ENCODE measurements at places on chromosomes 2 and 18.

DNA sequence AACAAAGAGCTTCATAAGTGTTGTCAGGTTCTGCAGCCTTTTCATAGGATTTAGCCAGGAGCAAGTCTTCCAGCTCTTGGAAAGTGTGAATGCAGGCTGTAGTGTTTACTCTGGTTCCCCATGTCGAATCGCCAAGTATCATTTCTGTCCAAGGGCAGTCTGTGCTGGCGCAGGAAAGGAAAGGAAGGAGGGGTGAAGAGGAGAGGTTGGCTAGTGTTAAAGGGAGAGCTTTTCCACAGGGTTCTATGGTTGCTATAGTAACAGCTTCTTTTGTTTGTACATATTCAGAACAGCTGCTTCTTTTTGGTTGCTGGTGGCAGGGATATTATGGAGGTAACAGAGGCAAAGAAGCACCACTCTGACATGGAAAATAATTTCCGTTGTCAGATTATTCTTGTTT lies 69.9 kb downstream of the KCNH7 start:
- DNase-seq = no peak

DNA sequence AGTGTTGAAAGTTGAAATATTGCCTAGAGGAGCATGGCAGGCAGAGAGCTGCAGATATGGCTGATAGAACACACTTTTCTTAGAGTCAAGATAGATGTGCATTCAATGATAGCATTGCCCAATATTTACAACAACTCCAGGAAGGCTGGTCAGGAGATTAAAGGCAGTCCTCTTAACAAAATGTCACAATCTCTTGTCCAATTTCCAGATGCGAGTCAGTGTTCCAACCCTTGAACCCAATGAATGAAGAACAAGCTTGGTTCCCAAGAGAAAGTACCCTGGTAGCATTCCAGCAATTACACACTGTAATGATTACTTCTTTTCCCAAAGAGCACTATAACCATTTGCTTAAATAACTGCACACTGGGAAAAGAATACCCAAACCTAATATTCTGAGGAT lies 839.4 kb upstream of the VRK2 start:
- DNase-seq = no peak

DNA sequence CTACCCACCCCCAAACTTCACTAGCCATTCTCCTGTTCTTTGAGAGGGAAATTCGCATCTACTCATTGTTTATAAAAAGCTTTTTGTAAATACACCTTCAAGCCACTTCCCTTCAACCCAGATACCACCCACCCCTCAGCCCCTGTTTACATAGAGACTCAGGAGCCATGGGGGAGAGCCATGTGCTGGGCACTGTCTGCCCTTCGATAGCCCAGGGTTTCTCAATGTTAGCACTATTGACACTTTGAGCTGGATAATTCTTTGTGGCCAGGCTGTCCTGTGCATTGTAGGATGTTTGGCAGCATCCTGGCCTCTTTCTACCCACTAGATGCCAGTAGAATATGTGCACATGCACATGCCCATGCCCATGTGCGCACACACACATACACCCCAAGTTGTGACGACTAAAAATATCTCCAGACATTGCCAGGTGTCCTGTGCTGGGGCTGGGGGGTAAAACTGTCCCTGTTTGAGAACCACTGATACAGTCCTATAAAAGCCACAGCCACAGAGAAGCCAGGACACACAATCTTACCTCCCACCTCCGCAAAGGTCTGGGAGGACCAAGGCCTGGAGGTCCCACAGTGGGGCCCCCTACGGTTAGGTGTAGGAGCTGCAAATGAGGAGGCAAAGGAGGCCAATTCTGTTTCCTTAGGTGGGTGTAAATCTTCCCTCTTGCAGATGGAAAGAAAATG lies 44.5 kb upstream of the ASPRV1 start:
- no peak for DNase-seq

GRCh38 chr2:59726228-59727120 lies 827.0 kb downstream of the BCL11A start:
- DNase-seq = no peak

DNA sequence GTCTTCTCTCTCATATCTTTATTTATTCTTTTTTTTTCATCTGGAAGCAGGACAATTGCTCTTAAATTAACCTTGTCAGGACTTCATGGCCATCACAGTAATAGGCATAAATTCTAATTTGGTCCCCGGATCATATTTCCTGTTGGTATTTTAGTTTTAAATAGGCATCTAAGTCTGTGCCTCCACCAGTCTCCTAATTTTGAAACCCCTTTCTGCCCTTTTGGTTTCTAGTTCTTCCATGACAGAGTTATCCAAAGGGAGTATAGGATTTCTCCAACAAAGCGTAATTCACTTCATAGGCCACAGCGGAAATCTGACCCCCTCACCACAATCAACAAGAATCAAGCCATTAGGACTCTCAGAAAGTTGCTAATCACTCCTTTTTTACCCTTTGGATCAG lies 3.8 kb downstream of the EPHA4 start:
- no peak for DNase-seq

DNA sequence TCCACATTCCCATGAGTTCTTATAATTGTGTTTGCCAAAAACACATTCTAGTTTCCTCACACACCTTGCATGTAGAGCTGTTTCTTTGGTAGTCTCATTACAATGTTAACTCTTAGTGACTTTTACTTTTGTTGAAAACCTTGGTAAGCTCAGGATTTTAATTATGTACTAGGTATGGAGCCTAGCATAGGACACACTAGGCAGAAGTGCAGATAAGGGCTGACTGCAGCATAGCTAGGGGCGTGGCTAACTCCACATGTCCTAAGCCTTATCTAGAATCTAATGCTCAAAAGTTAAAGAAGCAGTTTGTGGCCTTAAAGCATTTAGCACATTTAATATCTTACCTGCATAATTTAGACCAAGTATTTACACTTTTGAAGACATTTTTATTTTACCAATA lies 153.7 kb upstream of the FBXO11 start:
- DNase-seq = no peak

- no peak for DNase-seq
These were observed 326.3 kb downstream of the TSN start for GRCh38 chr2:122081751-122082150.

- no peak for DNase-seq
These were observed 42.7 kb upstream of the TAF4B start for GRCh38 chr18:26183395-26184112.

DNA sequence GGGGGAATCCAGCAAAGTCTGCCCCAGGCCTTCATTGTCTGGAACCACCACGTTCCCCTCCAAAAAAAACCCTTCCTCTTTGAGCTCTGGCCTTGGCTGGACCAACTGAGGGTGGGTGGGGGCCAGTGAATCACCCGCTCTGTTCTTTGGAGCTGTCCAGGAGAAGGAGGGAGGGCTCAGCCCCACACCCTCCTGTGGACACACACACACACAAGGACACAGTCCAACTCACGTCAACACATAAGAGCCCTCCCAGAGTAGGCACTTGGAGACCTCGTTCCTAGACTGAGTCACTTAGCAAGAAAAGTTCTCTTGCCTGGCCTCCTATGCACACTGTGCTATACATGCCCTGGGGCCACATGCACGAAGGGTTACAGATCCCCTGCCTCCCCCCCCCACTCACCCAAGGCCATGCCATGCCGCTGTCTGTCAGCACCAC lies 1.2 kb upstream of the TNS1 start:
- no peak for DNase-seq

DNA sequence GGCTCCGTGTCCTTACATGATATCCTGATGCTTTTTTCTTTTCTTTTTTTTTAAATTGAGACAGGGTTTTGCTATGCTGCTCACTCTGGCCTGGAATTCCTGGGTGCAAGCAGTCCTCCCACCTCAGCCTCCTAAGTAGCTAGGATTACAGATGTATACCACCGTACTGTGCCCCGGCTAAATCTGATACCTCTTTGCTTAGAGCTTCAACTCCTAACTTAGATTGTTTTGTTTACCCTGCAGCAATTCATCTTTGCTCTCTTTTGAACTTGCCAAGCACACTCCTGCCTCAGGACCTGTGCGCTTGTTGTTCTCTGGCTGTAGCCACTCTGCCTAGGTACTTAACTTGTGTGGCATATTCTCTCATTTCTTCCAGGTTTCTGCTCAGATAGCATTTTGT lies 24.5 kb downstream of the RAB10 start:
- DNase-seq = no peak

DNA sequence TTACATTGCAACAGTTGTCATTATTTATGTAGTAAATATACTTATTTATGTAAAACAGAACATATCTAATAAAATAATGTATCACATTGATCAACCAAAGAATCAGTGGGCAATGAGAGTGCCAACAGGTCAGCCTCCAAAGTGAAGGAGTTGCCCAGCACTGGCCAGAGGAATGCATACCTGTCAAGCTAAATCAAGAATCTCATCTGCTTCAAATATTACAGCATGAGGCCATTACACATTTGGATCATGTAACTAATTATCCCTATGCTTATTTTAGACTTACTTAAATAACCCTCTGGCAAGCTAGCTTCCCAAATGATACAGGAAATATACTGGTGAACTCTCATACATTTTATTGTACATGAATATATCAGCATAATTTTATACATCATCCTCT lies 1211.7 kb upstream of the ACVR2A start:
- DNase-seq = no peak

DNA sequence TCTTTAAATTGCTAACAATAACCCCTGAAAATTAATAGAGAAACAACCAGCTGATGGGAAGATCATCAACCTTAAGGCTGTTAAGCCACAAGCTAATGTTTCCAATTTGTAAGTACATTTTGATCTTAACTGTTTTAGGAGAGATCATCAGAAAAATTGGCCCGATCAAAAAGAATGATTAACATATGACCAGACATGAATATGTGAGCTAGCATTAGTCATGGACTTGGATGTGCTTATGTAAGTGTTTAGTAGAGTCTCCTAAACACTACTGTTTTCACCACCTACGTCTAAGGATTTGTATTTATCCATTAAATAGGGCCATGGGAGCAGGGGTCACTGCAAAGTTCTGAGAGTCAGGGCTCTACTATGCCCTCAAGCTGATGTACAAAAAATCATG lies 4.3 kb downstream of the LMAN1 start:
- DNase-seq = no peak

- no peak for DNase-seq
These were observed 268.2 kb downstream of the PRKCE start for GRCh38 chr2:45919711-45920111.

DNA sequence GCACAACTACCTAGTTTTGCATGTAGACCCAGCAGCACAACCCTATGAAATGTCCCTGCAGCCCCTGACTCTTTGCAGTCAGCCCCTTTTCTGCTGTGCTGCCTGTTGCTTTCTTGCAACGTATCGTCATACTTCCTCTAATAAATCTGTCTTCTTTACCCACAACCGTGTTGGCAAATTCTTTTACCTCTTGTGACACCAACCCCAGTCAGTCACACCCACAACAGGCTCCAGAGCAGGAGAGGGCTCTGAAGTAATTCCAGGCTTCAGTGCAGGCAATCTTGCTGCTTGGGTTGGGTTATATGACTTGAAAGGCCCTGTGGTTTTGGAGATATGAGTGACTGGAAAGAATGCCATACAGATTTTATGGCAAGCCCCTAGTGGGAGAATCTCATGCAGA lies 79.1 kb upstream of the KCNH7 start:
- no peak for DNase-seq

GRCh38 chr2:202022755-202023154 lies 10.9 kb upstream of the FZD7 start:
- DNase-seq = no peak

DNA sequence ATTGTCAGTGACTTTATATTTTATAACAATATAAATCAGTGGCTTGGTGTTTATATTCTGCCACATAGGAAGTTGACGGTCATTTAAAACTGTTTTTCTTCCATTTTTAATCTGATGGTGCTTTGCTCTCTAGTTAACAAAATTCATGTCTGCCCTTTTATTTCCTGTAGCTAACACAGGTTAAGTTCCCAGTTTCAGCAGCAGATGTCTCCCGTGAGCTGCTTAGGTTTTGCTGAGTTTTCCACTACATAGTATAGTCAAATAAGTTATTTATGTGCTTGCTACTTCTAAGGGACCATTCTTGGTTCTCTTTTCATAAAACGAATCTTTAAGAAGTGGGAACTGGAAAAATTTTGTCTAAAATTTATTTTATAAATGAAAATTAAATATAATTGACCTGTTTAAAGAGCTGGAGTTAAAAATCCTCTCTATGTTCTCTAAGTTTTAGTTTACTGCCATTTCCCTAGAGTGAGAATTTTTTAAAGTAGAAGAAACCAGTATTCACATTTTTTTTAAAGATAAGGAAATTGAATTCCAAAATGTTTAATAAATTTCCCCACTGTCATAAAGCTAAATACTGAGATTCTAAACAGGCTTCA lies 20.6 kb downstream of the HTR2B start:
- peak; percentile 20 for DNase-seq

DNA sequence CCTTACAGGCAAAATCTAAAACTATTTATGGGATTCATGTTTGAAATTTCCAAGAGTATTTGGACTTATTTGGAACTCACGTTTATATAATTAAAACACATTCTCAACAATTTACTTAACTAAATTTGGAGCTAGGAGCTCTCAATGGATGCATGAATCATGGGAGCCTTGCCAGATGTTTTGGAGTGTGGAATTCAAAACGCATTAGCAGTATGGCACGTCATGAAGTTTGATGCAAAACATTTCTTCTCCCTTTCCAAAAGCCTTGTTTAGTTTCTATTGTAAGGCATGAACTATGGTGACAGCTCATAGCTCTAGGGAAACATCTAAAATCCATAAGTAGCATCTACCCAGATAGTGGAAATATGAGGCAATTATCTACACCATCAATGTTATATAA lies 701.6 kb downstream of the SATB2 start:
- DNase-seq = no peak

DNA sequence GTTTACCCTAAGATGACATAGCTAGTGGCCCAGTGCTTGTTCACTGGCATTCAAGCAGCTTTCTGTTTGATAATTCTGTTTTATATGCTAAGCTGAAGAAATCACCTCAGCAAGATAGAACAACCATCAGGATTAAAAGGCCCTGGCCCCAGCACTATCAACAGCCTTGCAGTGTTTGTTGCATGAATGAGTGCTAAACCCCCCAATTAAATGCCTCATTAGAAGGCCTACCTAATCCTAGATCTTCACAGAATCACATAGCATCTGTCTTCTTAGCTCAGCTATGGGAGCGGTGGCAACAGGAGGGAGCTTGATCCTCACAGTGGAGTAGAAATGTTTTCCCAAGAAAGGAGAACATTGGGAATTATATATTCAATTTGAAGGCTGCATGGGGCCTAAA lies 194.1 kb upstream of the HNMT start:
- DNase-seq = no peak

DNA sequence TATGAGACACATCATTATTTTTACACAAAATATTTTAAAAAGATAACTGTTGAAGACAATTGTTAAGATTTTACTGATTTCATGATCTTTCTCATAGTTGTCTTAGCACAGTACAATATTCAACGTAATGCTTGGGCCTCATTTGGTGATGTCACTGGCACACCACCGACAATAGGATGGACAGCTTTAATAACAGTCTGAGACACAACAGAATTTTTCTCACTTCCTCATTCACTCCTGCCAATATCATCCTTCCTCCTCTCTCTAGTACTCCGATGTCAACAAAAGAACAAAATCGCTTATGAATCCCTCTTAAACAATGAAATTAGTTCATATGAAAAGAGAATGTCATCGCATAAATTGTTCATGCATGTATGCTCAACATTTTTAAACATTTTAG lies 461.9 kb upstream of the CDH7 start:
- DNase-seq = no peak

- DNase-seq = no peak
These were observed 6.1 kb downstream of the IMPACT start for GRCh38 chr18:24432618-24433017.

Data from CD4-positive, CD25-positive, alpha-beta regulatory T cell (primary cell).